T-cell (primary cell): ENCODE measurements at places on chromosomes 13 and 19. TPM values are rescaled to one million over a fixed set of nuclear protein-coding genes. Genes with fewer than 3 reads are reported as not detected.

GRCh38 chr13:40969169-40969901 lies 49.8 kb downstream of the ELF1 start:
- peaks cover 61% of the 10 kb centered on the region for H3K4me1 ChIP-seq
- H3K4me3 ChIP-seq = no peak overlapping the region
- no peaks in the 10 kb centered on the region for H3K27me3 ChIP-seq
- peaks cover 5% of the 10 kb centered on the region for H3K36me3 ChIP-seq
- no peak overlapping the region for H3K27ac ChIP-seq

The C1QTNF9 gene
- total RNA-seq = not detected

DNA sequence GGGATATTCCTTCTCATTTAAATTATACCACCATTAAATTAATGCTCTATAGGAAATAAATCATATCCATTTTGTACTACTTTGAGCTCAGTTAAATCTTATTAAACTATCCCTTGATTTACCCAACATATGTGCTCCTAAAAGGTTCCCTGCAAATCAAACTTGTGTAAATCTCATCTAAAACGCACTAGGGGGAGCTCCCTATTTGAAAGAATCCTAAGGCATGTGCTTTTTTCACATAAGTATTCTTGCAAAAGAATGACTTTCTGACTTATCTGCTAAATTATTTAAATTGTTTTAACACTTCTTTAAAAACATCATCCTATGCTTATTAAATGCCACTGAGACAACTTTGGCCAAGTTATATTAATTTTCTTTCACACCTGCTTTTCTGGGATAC lies 7.9 kb downstream of the INTS6 start:
- H3K36me3 ChIP-seq = peaks cover 4% of the 10 kb centered on the region
- H3K4me3 ChIP-seq = no peak overlapping the region
- no peak overlapping the region for H3K27ac ChIP-seq
- no peak for DNase-seq
- no peaks in the 10 kb centered on the region for H3K27me3 ChIP-seq

The DDA1 gene
- total RNA-seq = 37.3 TPM

GRCh38 chr13:28559636-28560259 lies 64.8 kb upstream of the FLT1 start:
- DNase-seq = no peak
- no peaks in the 10 kb centered on the region for H3K27me3 ChIP-seq
- H3K4me1 ChIP-seq = no peaks in the 10 kb centered on the region
- H3K36me3 ChIP-seq = no peaks in the 10 kb centered on the region
- no peak overlapping the region for H3K27ac ChIP-seq
- no peak overlapping the region for H3K4me3 ChIP-seq

DNA sequence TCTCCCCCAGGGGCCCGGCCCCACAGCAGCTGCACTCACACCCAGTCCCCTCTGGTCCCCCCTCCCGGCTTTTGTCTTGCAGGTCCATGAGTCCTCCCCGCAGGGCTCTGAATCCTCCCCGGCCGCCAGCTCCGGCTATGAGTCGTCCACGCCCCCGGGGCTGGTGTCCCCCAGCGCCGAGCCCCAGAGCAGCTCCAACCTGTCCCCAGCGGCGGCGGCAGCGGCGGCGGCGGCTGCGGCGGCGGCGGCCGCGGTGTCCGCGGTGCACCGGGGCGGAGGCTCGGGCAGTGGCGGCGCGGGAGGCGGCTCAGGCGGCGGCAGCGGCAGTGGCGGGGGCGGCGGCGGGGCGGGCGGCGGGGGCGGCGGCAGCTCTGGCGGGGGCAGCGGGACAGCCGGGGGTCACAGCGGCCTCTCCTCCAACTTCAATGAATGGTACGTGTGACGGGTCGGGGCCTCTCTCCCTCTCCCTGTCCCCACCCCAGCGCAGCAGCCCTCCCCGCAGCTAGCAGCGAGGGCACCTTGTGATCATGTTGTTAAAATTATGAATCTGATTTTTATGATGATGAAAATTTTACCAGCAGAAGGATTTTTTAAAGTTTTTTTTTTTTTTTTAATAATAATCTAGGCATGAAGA lies 3.8 kb downstream of the ZIC2 start:
- H3K4me3 ChIP-seq = no peak overlapping the region
- no peaks in the 10 kb centered on the region for H3K36me3 ChIP-seq
- DNase-seq = no peak
- H3K27me3 ChIP-seq = peaks cover 84% of the 10 kb centered on the region

The RFPL4A gene
- total RNA-seq = not detected

The LILRB3 gene
- total RNA-seq = 1.1 TPM

The IFNL1 gene
- 0.49 TPM for total RNA-seq

The ZNF681 gene
- total RNA-seq = 5.5 TPM

The FOXA3 gene
- total RNA-seq = 0.16 TPM

DNA sequence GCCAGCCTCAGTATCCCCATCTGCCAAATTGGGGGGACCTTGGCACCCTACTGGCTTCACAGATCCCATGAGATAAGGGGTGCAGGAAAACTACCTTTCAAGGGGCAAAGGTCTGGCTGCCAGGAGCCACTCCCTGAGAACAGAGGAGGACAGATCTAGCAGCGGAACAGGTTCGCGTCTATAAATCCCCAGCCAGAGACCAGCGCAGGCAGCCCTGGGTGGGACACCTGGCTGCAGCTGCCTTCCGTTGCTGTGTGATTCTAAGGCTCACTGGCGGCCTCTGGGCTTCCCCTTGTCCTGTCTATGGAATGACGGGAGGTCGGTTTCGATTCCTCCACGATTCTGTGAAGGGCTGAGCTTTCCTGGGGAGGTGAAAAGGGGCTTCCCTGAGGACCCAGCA lies 7.3 kb downstream of the RELB start:
- no peak overlapping the region for H3K27ac ChIP-seq
- H3K27me3 ChIP-seq = no peaks in the 10 kb centered on the region
- H3K4me3 ChIP-seq = no peak overlapping the region
- H3K4me1 ChIP-seq = no peaks in the 10 kb centered on the region
- peaks cover 37% of the 10 kb centered on the region for H3K36me3 ChIP-seq

DNA sequence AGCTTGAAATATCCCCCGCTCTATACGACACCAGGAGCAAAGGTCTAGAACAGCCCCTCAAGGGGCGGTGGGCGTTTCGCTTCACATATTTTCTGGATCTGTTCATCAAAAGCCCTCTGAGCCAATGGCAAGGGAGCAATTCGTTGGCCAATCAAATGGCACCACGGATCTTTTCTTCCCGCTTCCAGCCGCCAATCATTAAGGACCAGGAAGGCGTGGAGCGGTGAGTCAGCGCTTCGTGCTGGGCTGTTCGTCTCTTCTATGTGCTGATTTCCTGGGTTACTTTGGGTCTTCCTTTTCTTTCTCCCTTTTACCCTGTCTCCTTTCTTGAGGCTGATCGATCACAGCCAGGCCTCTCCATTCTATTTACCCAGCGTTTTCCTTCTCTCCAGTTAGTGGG lies at the start of gene NLRP4:
Gene NLRP4, plus strand, starts transcription at position 201 of the 400 bp plus-strand sequence. CDS start 15,541 bp downstream, outside the sequence.
- no peak within 1 kb of the TSS for H3K27ac ChIP-seq
- no peak within 1 kb of the TSS for H3K4me3 ChIP-seq
- DNase-seq = no peak
- H3K27me3 ChIP-seq = peaks cover 2% of the 10 kb centered on the region

The OR7A5 gene
- not detected for total RNA-seq

- no peak overlapping the region for H3K4me3 ChIP-seq
- H3K4me1 ChIP-seq = no peaks in the 10 kb centered on the region
Measured at GRCh38 chr19:23118400-23118799, 1.6 kb downstream of the ZNF730 start.

GRCh38 chr13:75226733-75227435 lies 255.1 kb downstream of the TBC1D4 start:
- no peaks in the 10 kb centered on the region for H3K4me1 ChIP-seq
- no peak for DNase-seq
- no peak overlapping the region for H3K27ac ChIP-seq
- H3K36me3 ChIP-seq = no peaks in the 10 kb centered on the region
- no peak overlapping the region for H3K4me3 ChIP-seq
- no peaks in the 10 kb centered on the region for H3K27me3 ChIP-seq

The IGFLR1 gene
- total RNA-seq = 123 TPM

DNA sequence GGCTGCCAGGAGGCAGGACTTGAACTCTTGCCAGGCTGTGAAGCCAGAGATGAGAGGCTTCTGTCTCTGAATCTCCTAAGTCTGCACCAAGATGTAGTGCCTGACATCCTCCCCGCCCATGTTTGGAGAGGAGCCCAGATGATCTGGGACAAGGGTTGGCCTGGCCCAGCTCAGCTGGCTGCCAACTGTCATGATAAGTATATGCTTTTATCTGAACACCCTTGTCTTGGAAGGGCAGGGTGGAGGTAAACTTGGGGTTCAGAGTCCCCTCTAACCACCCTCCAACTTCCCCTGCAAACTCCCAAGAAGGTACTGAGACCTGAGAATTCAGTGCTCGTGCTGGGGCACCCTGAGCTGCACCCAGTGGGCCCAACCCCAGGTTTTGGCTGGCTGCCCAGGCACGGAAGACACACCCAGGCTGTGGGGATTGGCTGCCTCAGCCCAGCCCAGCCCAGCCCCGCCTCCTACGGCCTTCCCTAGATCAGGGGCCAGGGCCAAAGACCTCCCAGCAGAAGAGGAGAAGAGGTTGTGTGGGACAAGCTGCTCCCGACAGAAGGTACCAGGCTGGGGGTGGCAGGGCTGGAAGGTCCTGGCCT lies at the start of gene CYP4F12:
Gene CYP4F12, plus strand, starts transcription at position 508 of the 596 bp plus-strand sequence. CDS start 443 bp downstream, outside the sequence.
- H3K4me3 ChIP-seq = no peak within 1 kb of the TSS
- peaks cover 16% of the 10 kb centered on the region for H3K4me1 ChIP-seq
- peak within 1 kb of the TSS; percentile 39 for H3K27ac ChIP-seq
- H3K27me3 ChIP-seq = no peaks in the 10 kb centered on the region
